Fibroblast of skin of abdomen (primary cell): ENCODE measurements at places on chromosomes 13 and 19.
A peak's percentile ranks its signal among the peaks of the same experiment; 100 is the strongest.

DNA sequence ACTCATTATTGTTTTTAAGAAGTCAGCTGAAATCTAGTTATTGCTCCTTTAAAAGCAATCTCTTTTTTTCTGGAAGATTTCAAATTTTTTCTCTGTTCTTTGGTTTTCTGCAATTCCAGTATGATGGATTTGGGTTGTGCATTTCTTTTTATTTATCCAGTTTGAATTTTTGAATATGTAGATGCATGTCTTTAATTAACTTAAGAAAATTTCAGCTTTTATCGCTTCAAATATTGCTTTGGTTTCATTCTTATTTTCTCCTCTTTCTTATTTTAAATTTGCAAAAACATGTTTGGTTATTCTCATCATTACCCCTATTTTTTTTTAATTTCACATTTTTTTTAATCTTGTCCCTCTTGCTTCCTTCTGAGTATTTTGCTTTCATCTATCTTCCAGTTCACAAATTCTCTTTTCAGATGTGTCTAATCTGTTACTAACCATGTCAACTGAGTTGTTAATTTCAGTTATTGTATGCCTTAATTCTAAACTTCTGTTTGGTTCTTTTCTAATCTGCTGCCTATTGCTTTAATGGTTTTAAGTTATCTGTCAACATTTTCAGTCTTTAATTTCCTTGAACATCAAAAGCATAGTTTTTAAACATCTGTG lies 56.8 kb downstream of the RAP2A start:
- no peak for DNase-seq

DNA sequence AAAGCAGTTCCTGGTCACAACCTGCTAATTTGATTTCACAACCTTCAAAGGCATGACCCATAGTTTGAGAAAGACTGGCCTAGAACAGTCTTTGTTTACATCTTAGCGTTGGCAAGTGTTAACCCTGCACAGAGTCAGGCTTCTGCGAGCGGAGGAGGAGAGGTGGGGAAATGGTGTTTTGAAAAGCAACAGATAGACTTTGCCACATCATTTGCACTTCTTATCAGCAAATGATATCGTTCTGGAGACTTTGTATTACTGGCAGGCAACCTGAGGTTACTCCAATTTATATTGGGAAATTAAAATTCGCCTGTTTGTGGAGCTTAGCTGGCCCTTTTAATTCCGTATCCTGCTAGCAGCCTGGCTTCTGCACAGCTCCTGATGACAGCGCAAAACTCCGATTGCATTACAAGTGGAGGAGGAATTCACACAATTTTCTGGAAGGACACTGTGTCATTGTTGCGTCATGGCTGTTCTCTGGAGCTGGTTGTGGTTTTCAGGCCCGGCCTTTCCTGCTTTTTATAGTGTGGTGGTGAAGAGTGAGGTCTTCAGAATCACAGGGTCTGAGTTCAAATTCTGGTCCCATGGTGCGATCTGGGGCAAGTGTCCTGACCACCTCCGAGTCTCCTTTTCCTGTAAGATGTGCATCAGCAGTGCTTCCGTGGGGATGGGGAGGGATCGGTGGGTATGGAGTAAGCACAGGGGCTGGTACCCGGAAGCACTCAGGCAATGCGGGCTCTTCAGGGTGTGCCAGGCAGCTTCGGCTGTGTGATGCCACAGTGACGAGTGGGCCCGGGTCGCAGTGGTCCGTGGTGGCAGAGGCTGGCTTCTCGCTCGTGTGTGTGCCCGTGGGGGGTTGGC lies 49.1 kb upstream of the EHD2 start:
- peak; percentile 98 for DNase-seq

GRCh38 chr13:20711301-20712044 lies 8.0 kb downstream of the IL17D start:
- no peak for DNase-seq

DNA sequence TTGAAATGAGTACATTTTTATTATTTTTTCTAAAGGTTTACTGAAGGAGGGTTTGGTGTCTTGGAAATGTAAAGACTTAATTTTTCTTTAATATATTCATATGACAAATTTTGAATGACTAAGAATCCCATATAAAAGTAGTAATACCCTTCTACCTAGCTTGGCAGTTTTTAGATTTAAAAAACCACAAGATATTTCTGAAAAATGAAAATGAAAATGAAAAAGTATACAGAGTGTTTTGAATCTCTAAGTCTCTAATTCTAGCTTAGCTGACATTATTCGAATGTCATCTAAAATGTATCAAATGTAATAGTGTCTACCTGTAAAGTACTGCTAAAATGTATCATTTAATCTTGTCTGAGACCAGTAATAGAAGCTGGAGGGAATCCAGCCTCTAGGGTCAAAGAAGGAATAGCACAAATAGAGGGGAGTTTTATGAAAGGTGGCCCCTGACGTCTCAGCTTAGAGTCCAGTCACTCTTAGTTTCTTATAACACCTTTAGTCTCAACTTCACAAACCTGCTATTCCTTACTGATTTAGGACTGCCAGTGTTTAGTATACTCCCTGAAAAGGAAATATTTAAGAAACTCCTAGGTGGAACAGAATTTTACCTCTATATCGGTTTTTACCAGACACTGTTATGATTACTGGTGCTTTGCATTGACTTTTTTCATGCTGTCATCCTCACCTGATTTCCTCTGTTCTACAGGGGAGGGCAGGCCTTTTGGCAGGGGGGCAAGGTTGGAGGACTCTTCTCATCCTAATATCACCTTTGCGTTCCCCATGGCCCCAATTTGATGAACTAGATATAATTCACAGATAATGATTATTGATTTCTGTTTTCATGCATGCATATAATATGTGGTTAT lies 16.2 kb upstream of the MIR17HG start:
- no peak for DNase-seq

DNA sequence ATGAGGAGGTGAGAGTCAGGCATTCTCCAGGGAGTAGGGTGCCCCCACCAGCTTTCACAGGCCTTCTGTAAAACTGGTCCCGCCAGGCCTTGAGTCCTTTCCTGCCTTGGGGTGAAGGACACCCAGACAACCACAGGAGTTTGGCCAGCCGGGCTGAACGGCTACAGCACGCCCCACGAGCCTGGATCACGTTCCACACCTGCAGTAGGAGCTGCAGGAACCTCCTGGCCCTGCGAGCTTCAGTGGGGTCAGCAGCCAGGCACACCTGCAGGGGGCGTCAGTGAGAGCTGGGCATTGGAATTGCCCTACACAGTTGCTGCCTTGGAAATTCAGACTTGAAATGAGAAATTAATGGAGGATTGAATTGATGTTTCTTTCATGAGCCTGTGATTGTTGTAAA lies 45.7 kb downstream of the COL4A2 start:
- DNase-seq, result no peak

- DNase-seq, result no peak
These were observed 3.5 kb downstream of the C19orf67 start for GRCh38 chr19:14081797-14082674.
